ENCODE measurements at places on chromosomes 13 and 19.

DNA sequence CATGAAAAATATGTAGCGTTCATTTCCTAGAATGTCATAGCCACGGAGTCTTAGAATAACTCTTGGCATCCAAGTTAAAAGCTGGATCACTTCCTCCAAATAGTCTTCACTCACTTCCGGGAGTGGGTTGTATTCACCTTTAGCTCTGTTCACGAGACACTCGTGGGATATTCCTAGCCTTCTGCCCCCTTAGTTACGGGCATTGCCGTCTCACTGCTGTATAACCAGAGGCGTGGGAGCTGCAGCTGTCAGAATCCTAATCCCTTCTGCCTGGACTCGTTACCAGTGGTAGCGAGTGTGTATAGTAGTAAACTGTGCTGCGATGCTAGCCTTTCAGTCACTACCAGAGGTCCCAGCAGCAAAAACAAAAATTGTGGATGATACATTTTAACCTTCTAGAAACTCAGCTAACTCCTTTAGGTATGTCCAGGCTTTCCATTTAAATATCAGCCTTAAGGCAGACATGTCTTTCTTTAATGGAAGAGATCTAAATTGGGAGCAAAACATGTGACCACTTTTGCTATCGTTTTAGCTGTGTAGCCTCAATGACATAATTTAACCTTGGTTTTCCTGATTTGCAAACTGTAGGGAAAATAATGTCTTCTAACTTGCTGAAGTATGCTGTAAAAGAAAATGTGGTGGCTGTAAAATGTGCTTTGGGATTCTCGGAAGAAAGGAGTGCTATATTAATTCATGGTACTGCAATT lies 34.1 kb downstream of the ERCC5 start:
- no peak for DNase-seq

DNA sequence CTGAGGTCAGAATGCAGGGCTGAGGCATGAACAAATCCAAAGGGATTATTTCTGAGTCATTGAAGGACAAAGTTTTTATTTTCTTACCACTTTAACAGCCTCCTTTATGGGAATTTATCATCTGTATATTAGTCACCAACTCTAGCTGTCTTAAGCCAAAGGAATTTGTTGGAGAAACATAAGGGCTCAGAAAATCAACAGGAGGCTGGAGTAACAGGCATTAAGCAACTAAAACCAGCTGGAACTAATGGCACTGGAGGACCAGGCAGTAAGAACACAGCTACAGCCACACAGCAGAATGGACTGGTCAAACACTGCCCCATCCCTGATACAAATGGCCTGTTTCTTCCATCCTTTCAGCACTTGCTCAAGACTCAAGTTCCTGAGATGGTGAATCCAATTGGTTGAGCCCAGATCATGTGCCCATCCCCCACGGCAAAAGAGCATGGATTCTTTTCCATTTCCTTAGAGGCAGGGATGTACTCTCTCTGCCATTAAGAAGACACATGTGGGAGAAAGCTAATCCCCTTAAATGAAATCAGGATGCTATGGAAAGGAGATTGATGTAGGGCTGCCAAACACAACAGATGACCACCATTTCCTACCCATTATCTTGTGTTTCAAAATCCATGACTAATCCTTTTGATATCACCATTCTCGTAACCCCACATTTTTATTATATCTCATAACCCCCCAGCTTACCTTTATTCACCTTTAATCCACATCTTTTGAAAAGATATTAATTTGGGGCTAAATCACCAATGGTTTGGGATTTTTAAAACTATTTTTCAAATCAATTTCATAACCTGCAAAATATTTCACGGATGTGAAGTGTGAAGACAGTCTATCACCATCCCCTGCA lies 157.0 kb upstream of the FNDC3A start:
- no peak for DNase-seq

- peak; percentile 50 for DNase-seq
These were observed 7.9 kb downstream of the DCAF15 start for GRCh38 chr19:13959962-13960862.

GRCh38 chr13:34361560-34361959 lies 543.6 kb downstream of the RFC3 start:
- DNase-seq: no peak

GRCh38 chr13:113732176-113732960 lies 26.7 kb upstream of the TMEM255B start:
- no peak for DNase-seq

DNA sequence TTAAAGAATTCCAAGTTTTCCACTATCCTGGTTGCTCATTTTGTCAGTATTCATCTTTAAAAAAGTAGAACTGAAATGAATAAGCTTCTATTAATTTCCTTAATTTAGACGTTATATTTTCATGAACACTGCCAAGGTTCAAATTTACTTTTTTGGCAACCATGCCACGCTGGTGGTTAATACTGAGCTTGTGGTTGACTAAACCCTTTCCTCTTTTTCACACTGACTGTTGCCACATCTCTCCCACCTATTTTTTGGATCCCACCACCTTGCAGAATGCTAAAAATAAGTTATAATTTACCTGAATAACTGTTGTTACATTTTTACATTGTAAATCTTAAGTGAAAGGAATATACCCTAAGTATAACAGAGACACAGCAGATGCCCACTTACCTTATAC lies 45.0 kb downstream of the FLT3 start:
- no peak for DNase-seq

DNA sequence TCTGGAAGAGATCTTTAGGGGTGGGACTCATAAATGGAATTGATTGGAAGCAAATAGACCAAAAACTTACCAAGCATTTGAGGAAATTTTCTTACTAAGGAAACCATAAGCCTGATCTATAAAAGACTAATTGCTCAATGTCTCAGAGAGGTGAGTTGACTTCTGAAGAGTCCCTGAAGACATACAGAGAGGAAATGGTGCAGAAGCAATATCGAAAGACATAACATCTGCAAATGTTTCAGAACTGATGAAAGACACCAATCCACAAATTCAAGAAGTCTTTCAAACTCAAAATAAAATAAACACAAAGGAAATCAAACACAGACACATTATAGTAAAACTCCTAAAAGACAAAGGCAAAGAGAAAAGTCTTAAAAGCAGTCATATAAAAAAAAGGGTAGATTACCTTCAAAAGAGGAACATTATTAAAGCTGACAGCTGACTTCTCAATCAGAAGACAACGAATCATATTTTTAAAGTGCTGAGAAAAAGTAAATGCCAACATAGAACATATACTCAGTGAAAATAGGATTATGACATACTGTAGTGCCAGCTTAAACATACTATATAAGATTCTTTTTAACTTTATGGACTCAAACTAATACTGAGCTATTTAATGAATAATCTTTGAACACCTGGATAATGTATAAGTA lies 45.4 kb upstream of the CALM3 start:
- no peak for DNase-seq

- DNase-seq: no peak
These were observed 19.1 kb upstream of the CCNP start for GRCh38 chr19:40245506-40246128.

DNA sequence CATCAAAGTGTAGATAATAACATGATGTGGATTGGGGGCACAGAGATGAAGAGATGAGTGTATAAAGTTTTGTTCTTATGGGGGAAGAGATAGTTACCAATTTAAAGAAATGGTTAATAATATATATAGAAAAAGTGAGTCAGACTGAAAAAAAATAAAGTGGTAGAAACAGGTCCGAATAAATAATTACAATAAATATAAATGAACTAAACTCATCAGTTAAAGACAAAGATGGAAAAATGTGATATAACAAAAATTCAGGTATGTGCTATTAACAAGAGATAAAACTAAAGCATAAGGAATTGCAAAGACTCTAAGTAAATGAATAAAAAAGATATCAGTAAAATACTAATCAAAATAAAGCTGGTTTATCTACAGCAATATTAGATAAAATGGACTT lies 61.1 kb upstream of the KPNA3 start:
- no peak for DNase-seq

DNA sequence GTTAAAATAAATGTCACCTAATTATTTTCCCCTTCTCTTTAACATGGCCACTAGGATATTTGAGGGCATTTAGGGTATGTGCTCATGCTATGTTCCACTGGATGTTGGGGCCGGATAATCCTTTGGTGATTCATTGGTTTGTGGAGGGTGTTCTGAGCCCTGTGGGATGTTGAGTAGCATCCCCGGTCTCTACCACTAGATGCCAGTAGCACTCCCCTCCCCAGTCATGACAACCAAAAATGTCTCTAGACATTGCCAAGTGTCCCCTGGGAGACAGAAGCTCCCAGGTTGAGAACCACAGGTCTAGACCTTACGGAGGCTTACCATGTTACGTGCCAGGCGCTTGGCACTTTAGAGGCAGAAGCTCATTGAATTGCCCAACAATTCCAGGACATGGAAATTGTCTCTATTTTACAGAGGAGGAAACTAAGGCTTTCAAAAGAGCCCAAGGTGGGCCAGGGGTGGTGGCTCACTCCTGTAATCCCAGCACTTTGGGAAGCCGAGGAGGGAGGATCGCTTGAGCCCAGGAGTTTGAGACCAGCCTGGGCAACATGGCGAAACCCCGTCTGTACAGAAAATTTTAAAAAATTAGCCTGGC lies 14.1 kb downstream of the SHANK1 start:
- peak; percentile 55 for DNase-seq

DNA sequence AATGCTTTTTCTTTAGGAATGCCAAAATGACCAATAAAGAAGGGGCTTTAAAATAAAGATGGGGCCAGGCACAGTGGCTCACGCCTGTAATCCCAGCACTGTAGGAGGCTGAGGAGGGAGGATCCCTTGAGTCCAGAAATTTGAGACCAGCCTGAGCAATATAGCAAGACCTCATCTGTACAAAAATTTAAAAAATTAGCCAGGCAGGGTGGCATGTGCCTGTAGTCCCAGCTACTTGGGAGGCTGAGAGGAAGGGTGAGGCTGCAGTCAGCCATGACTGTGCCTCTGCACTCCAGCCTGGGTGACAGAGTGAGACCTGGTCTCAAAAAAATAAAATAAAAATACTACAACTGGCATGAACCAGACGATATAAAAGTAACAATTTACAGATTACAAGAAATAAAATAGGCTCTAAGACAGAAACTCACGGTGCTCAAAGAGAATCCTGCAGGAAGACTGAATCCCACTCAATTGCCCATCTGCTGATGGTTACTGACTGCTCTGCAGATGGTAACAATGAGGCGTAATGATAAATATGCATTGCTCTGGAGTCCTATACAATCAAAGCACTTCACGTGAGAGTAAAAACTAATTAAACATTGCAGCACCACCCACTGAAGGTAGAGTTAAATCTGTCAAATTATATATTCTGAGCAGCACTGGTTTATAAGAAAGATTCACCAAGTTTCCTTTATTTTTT lies 93.2 kb downstream of the LHFPL6 start:
- DNase-seq: no peak

All from stimulated activated CD8-positive, alpha-beta memory T cell treated with anti-CD3 and anti-CD28 coated beads, Interleukin-4, amount 100 ng/mL, for 48 hours (primary cell).